ENCODE measurements at places on chromosomes 5 and 9.

DNA sequence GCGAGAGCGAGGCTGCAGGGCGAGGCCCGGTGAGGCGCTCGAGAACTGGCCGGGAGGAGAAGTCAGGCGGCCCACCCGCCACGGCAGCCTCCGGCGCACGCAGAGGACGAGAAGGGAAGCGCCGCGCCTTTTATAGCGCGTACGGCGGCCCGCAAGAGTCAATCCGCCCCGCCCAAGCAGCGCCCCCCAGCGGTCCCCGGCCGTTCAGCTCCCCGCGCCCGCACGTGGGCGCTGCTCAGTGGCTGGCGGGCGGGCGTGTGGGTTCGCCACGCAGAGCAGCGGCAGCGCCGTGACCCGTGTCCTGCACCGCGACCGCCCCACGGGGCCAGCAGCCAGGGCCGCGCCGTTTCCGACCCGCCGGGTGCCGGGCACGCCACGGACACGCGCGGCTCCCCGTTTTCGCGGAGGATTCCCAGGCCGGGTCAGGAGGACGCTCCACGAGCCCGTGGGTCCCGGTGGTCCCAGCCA is 14.6 kb downstream of the LCN10 start:
- peak; percentile 87 for DNase-seq

- DNase-seq, result no peak
Measured at GRCh38 chr9:12975496-12975895, 200.7 kb downstream of the LURAP1L start.

DNA sequence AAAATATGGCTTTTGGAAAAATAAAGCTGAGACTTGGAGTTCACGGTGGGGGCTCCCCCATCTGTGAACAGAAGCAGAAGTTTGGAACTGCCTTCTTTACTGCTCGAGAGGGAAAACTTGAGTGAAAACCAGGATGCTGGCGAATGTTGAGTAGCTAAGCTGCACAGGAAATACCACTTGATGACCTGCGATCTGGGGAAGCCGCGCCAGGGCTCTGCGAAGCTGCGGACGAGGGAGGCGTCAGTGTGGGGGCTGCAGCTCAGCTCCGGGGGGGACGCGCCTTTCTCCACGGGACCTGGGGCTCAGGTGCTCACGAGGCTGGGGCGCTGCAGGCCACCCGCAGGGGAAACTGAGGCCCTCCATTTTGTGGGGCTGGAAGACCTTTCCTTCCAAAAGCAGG is 62.3 kb downstream of the TENT4A start:
- no peak for DNase-seq

GRCh38 chr5:164302533-164303235 is 797.3 kb downstream of the MAT2B start:
- DNase-seq, result no peak

- DNase-seq, result no peak
Measured at GRCh38 chr9:131402073-131402472, 8.2 kb downstream of the PRRC2B start.

DNA sequence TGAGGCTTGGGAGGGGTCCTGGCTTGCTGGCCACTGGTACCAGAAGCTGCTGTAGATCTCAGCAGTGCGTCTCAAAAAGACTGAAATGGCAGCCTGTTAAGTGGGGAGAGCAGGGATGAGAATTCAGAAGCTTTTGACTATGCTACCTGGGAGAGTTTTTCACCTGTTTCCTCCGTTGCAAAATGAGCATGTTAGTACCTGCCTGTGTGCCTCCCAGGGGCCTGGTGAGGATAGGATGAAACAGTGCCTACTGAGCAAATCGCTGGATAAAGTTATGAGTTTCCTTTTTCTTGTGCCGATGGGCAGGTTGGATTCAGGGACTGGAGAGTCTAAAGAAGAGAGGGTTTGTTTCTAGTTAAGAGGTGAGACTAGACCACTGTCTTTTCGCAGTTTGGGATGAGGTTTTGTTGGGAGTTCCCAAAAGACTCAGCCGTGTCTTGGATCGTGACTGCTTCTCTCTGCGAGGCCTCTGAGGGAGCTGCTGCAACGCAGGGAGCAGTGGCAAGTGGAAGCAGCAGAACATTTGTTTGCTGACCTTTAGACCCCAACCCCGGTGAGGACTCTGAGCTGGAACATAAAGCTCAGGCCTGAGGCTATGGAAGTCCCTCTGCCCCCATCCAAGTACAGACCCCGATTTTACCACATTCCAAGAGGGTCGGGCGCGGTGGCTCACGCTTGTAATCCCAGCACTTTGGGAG is 1.4 kb downstream of the RALGPS1 start:
- DNase-seq, result no peak

- no peak for DNase-seq
Measured at GRCh38 chr5:22354956-22355355, 498.2 kb downstream of the CDH12 start.

- DNase-seq, result no peak
Measured at GRCh38 chr5:135190416-135191083, 156.5 kb upstream of the PITX1 start.

- no peak for DNase-seq
Measured at GRCh38 chr9:37146410-37146809, 26.0 kb downstream of the ZCCHC7 start.

DNA sequence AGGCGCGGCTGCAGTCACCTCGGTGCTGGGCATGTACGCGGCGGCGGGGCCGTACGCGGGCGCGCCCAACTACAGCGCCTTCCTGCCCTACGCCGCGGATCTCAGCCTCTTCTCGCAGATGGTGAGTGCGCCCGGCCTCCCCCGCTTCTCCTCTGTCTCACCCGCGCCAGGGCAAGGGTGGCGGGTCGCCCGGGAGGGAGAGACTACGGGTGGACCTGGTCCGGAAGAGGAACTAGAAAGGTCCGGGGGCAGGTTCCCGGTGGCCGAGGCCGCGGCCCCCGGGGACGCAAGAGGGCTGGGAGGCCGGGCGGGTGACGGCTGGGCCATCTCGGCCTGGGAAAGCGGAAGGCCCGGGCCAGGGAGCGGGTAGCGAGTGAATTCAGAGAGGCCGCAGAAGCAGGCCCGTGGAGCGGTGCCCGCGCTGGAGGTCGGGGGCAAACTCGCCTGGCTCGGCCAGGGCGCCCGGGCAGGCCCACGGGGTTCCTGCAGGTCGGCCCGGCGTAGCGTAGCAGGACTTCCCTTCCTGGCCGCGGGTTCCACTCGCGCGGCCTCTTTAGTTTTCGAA is 711 bp downstream of the IRX1 start:
- DNase-seq, result no peak

Measured in stimulated activated CD8-positive, alpha-beta memory T cell treated with anti-CD3 and anti-CD28 coated beads, Interleukin-2, amount 100 ng/mL, for 48 hours (primary cell).